ENCODE measurements at places on chromosomes 16 and 17.

- no peak for DNase-seq
Observed at GRCh38 chr17:68353111-68353521, 61.8 kb downstream of the ARSG start.

DNA sequence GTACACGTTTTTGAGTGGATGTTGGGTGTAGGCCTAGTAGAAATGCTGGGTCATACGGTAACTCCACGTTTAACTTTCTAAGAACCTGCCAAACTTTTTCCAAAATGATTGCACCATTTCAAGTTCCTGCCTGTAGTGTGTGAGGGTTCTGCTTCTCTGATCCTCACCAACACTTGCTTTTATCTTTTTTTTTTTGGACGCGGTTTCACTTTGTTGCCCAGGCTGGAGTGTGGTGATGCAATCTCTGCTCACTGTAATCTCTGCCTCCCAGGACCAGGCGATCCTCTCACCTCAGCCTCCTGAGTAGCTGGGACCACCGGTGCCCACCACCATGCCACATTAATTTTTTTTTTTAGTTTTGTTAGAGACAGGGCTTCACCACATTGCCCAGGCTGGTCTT lies 23.5 kb downstream of the ZNF750 start:
- DNase-seq = no peak

DNA sequence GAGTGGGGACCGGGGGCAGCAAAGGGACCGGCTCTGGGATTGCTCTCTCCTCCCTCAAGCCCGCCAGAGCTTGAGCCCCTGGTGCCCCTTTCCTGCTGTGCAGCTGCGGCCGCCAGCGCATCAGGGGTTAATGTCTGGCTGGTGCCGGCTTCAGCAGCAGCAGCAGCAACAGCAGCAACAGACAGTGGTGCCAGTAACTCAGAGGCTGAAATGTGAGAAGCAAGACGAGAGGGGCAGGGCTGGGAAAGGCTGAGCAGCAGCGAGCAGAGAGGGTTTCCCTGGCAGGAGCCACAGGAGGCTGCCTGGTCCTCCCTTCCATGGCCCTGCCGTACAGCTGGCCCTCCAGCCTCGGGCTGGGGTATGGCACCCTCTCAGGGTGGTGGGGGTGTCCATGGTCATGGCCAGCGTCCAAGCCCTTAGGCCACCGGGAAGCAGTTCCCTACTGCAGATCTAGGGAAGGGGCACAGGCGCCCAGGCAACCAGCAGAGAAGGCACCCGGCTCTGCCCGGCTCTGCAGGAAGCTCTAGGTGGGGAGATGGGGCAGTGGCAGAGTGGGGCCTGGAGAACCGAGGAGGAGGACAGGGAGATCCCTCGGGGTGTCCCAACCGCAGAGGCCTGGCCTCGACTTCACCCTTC lies 21.1 kb upstream of the TFAP4 start:
- DNase-seq = no peak

GRCh38 chr17:9802294-9802693 lies 10.9 kb upstream of the DHRS7C start:
- DNase-seq = no peak

- DNase-seq = no peak
Observed at GRCh38 chr16:85974428-85975375, 75.7 kb downstream of the IRF8 start.

DNA sequence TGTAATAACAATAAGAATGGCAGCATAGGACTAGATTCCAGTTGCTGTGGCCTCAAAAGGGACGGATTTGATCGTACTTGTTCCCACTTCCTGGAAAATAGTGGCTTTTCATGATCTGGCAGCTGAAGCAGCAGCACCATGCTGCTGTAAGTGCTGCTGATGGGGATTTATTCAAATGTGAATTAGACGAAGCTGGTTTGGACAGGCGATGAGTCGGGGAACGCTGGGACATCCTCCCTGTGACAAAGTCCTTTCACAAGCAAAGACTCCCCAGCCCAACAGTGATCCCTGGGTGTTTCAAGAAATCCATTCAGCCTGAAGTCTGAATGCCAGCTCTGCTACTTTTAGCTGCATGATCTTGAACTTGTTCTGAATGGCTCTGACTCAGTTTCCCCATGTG lies 88.6 kb upstream of the XYLT1 start:
- no peak for DNase-seq

- no peak for DNase-seq
Observed at GRCh38 chr17:57425903-57426880, 169.9 kb downstream of the MSI2 start.

DNA sequence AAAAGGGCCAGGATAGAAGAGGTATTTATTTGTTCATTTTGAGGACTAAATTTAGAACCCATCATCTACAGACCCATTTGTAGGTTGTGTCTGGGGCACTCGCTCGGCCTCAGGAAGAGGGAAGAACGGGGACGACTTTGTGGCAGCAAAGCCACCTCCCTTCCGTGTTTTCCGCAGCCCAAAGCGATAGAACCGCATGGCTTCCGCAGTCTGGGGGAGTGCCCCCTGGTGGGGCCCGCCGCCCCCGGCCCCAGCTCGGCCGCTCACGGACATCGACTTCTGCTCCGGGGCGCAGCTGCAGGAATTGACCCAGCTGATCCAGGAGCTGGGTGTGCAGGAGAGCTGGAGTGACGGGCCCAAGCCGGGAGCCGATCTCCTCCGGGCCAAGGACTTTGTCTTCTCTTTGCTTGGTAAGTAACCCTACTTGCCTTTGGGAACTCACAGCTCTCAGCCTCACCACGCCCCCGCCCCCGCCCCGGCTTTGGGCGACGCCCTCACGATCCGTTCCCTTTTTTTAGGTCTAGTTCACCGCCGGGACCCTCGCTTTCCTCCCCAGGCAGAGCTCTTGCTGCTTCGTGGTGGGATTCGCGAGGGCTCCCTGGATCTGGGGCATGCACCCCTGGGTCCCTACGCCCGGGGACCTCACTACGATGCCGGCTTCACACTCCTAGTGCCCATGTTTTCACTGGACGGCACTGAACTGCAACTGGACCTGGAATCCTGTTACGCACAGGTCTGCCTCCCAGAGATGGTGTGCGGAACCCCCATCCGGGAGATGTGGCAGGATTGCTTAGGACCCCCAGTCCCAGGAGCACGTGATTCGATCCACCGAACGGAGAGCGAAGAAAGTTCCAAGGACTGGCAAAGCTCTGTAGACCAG lies 681 bp downstream of the TMEM102 start:
- DNase-seq = no peak

DNA sequence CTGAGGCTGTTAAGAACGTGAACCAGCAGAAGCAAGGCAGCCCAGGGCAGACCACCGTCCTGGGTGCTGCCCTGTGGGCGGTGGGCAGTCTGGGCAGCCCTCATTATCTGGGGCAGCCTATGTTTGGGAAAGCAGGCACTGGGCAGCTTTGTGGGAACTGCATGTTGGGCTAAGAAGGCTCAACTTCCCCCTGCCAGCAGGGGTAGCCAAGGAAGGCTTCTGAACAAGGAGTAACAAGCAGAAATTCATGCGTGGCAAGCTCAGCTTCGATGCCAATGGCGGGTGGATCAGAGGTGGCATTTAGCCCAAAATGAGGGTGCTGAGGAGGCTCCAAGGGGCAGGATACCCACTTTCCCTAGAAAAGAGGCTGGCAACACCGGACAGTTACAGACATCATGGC lies 42.7 kb upstream of the METRNL start:
- DNase-seq = no peak

- no peak for DNase-seq
Observed at GRCh38 chr17:36722903-36723263, 121.5 kb downstream of the MRM1 start.

GRCh38 chr17:40598619-40599467 lies 33.6 kb upstream of the CCR7 start:
- peak; percentile 20 for DNase-seq

- DNase-seq = no peak
Observed at GRCh38 chr17:76094046-76094445, 9.5 kb downstream of the EXOC7 start.

DNA sequence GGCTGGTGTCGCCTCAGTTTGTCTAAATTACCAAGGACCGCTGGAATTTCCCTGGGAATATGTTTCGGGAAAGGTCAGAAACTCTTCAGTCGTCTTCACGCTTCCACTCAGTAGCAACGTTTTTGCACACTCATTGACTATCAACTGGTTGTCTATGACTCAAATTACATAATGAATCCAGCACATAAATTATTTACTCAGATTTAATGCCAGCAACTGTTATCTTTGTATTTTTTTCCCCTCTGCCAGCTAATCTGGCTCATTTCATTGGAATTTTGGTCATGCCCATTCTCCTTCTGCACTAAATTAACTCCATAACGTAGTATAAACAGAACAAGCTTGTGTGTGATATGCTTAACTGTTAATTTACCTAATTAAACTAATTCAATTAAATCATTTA lies 372.7 kb upstream of the ZFHX3 start:
- DNase-seq = no peak

- DNase-seq = no peak
Observed at GRCh38 chr16:24318680-24319079, 62.5 kb downstream of the CACNG3 start.

DNA sequence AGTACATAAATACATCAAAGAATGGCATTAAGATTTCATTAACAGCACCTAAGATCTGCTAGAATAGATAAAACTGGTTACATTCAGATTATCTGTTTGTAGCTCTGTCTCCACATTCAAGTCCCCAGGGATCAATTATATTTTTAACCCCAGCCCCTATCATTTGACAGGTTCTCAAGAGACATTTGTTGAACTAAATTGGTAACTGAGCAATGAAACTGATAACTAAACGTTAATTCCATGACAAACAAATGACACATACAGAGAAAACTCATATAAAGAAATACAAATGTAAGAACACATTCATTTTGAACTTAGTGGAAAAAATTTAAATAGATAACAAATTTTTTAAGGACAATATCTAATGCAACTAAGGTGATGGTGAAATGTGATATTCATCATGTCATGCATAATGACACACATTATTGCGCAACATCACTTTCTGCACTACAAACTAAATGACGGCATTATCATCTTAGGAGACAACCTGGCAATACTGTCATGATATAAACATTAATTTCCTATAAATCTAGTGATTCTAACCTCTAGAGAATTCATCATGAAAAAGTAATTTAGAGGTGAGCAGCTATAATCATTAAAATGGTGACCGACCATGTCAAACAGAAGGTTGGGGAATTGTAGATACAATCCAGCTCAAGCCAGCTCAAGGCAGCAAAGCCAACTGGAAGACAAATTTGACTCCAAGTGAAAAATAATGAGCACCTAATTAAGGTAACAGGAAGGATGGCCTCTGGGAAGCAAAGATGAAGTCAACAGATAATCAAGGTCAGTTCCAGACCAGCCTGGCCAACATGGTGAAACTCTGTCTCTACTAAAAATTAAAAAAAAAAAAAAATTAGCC lies 9.5 kb downstream of the ARHGAP17 start:
- no peak for DNase-seq

DNA sequence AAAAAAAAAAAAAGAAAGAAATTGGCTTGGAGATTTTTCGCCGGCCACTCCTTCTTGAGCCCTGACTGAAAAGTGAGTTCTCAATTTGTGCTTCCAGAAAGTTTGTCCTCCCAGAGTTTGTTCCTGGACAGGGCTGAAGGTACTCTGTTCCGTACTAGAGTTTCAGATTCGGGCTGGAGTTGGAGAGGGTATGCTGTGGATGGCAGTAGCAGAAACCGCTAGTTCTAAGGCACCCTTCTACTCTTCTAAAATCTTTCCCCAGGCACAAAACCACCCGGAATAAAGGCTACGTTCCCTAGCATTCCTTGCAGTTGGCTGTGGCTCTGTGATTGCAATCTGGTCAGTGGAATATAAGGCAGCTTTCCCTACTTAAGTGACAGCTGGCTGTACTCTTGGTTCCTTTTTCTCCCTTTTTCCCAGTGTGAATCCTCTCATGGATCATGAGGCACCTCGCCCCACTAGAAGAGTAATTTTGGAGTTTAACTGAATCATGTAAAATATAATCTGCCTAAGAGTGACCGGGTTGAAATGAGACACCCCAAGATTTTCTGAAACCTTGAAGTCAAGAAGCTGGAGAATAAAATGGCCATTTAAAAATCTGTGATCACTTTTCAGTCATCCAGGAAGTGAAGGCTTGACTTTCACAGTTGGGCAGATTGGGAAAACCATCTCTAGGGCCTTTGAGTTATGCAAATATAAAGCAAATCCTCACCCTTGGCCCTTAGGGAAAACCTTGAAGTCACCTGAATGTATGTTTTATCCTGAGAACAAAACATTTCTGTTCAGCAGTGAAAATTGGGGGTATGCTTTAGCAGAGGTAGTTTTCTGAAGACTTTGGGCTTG lies 901 bp upstream of the HEATR6 start:
- no peak for DNase-seq

- no peak for DNase-seq
Observed at GRCh38 chr17:29256735-29257466, 10.2 kb downstream of the CRYBA1 start.

GRCh38 chr16:89295915-89296314 lies 78.4 kb downstream of the ZNF778 start:
- DNase-seq = no peak

Measured in NCI-H1436 treated with DMSO at 0.1 percent for 48 hours (cell line).